NK-92 treated with Interleukin-12 subunit alpha and Interleukin-12 subunit beta, amount 100 ng/mL, for 24 hours (cell line): ENCODE measurements at places on chromosomes 2 and 18.

- DNase-seq: no peak
These were observed 176.0 kb downstream of the THADA start for GRCh38 chr2:43419876-43420275.

GRCh38 chr2:176865336-176865735 is 347.3 kb upstream of the HNRNPA3 start:
- no peak for DNase-seq

GRCh38 chr2:45450634-45451033 is 160.4 kb downstream of the SRBD1 start:
- no peak for DNase-seq

- DNase-seq: no peak
These were observed 272.5 kb downstream of the PHLPP1 start for GRCh38 chr18:62987859-62988258.

- no peak for DNase-seq
These were observed 148.6 kb upstream of the KCNJ3 start for GRCh38 chr2:154549869-154550268.

- no peak for DNase-seq
These were observed 75.8 kb downstream of the UGGT1 start for GRCh38 chr2:128166746-128167353.
